ENCODE measurements at places on chromosomes 16 and 17. TPM values are rescaled to one million over a fixed set of nuclear protein-coding genes. Genes with fewer than 3 reads are reported as not detected.

DNA sequence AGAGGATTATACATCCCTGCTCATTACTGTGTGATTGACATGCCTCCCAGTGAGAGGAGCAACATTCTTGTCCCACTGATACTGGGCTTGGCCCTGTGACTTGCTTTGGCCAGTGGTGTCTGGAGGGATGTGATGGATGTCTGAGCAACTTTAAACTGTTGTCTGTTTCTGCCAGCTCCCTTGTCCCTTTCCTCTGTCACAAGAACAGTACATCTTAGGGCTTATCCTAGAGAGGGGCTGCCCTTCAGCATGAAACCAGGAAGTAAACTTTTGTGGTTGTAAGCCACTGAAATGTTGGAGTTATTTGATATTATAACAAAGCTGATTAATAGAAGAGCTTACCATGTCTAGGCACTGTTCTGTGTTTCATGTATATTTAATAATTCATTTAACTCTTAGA is 82.9 kb upstream of the GPRC5B start:
- DNase-seq, result no peak

- DNase-seq, result no peak
Measured at GRCh38 chr16:54418903-54419302, 132.3 kb upstream of the IRX3 start.

- no peak for DNase-seq
Measured at GRCh38 chr17:33369149-33369548, 76.1 kb upstream of the ASIC2 start.

Gene CHST4
- total RNA-seq, result not detected

DNA sequence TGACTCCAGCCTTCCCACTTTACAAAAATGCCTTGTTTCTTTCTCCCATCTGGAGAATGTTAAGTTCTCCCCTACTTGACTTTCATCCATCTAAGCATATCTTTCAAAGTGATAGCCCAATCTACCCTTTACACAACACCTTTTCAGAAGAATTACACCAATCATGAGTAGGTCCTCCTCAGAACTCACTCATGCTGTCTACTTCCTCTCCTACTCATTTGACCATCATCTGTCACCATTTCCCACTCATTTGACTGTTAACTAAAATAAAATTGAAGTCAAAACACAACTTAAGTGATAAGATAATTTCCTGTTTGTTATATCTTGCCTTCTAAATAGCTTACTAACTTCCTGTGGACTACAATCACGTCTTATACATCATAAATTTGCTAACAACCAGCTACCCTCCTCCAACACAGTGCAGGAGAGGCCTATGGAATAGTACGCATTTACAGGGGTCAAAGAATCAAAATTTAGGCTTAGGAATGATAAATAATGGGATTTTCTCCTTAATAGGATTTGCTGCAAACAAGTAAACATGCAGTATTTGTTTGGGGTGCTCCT is 16.1 kb downstream of the KCNJ16 start:
- DNase-seq, result peak; percentile 27

- DNase-seq, result no peak
Measured at GRCh38 chr16:50276326-50276640, 9.9 kb downstream of the ADCY7 start.

Data from endothelial cell of umbilical vein (primary cell).